Midbrain (tissue), 1 donor: ENCODE measurements at places on chromosomes 13 and 19.

DNA sequence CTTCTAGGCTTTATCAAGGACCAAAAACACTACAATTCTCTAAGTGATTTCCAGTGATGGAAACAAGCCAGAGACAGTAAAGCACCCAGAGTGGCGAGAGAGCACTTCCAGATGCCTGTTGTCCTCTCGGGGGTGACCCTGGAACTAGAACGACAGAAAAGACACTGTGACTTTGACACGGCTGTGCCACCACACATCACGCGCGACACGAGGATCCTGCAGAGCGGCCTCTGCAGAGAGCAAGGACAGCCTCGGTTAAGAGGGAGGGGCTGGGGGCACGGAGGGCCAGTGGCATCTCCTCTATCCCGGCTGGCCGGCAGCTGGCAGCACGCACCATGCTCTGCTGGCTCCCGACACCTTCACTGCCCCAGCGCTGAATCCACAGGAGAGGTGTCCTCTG is 42.3 kb downstream of the SUGP2 start:
- DNase-seq, result no peak

GRCh38 chr19:1231729-1232637 is 5.8 kb downstream of the CBARP start:
- DNase-seq, result no peak

DNA sequence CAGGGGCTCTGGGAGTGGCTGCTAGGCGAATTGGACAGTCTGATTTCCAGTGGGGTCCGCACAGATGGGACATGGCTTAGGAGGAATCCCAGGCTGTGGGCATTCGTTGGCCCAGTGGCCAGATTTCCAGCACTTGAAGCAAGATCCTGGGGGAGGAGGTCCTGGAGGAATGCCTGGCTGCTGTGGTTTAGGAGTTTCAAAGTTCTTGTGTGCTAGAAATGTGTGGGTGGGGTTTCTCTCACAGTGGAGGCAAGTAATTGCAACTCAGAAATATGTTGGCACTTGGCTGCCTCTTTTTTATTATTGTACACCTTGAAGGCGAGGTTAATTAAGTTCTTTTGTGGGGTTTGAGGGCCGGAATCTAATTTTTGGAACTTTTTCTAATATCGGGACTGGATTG is 17.1 kb downstream of the IGFL3 start:
- DNase-seq, result no peak

- DNase-seq, result no peak
Observed at GRCh38 chr13:45732916-45733315, 30.8 kb downstream of the CBY2 start.

GRCh38 chr13:97743938-97744337 is 209.5 kb upstream of the IPO5 start:
- DNase-seq, result no peak
